Thyroid gland (tissue), 4 donors: ENCODE measurements at places on chromosomes 4 and X. TPM values are rescaled to one million over a fixed set of nuclear protein-coding genes. Genes with fewer than 3 reads are reported as not detected.

DNA sequence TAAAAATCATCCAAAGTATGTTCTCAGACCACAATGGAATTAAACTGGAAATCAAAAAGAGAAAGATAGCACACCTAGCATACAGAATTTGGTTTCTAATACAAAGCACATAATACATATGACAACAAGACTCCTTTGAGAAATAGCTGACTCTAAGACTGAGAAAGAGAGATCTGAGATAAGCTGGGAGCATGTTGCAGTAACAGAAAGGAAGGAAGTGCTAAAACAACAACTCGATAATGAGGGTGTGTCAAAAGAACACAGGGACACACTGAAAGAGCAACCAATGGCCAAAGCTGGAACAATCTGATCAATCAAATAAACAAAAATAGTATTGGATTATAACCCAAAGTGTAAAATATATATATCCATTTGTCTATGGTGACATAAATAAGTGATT, 586.6 kb downstream of the C4orf33 start:
- H3K4me3 ChIP-seq, result no peak overlapping the region
- H3K27ac ChIP-seq, result no peak overlapping the region
- H3K36me3 ChIP-seq, result no peaks in the 10 kb centered on the region
- no peak for DNase-seq
- H3K4me1 ChIP-seq, result no peaks in the 10 kb centered on the region

NHS gene
- total RNA-seq, result 7.8 TPM

GRCh38 chr4:143410015-143410414, 73.3 kb downstream of the GAB1 start:
- no peaks in the 10 kb centered on the region for H3K36me3 ChIP-seq
- H3K4me1 ChIP-seq, result peaks cover 34% of the 10 kb centered on the region
- no peaks in the 10 kb centered on the region for H3K27me3 ChIP-seq
- no peak overlapping the region for H3K27ac ChIP-seq
- H3K4me3 ChIP-seq, result no peak overlapping the region

DNA sequence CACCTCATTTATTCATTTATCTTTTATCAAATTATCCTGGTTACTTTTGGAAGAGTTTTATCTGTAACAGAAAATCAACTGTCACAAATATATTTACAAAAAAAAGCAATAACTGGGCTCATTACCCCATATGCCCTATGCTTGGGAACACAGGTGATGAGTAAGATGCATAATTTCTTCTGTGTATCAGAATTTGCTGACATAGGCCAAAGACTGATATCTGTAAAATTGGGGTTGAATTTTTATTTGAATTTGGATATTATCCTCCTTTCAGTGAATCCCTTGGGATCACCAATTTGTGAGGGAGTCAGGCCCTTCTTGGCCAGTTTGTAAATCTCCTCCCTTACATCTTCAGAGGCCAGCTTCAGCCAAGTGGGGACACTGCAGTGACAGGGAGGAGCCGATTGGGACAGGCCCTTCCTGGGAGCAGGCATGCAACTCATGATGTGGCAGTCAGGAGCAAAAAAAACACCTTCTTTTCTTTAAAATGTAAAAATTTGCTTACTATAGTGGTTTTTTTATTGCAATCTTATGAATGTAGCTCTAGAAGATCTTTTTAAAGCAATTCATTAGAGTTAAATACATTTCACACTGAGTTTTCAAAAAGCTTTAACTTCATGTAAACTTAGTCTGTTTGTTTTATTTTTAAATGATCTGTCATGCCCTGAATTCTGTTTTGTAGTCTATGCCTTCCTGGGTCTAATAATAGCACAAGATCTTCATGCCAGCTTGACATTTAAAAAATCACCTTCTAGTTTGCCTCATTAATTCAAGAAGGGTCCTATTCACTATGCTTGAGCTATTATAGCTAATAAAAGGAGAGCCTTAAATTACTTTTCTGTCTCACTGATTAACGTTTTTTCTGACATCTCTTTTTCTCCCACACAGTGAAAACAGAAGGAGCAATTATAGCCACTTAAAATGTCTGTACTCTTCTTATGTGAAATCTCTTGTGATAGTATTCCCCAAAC, 136.6 kb upstream of the SPRY1 start:
- H3K4me3 ChIP-seq, result no peak overlapping the region
- peak; percentile 32 for DNase-seq
- no peaks in the 10 kb centered on the region for H3K27me3 ChIP-seq
- H3K36me3 ChIP-seq, result no peaks in the 10 kb centered on the region
- peak overlapping the region; percentile 60 for H3K27ac ChIP-seq

GRCh38 chr4:16001484-16001858, 38.5 kb upstream of the FGFBP2 start:
- DNase-seq, result peak; percentile 66
- no peaks in the 10 kb centered on the region for H3K4me1 ChIP-seq
- H3K27ac ChIP-seq, result no peak overlapping the region
- no peaks in the 10 kb centered on the region for H3K27me3 ChIP-seq

ANKRD50 gene
- total RNA-seq, result 23.9 TPM

DNA sequence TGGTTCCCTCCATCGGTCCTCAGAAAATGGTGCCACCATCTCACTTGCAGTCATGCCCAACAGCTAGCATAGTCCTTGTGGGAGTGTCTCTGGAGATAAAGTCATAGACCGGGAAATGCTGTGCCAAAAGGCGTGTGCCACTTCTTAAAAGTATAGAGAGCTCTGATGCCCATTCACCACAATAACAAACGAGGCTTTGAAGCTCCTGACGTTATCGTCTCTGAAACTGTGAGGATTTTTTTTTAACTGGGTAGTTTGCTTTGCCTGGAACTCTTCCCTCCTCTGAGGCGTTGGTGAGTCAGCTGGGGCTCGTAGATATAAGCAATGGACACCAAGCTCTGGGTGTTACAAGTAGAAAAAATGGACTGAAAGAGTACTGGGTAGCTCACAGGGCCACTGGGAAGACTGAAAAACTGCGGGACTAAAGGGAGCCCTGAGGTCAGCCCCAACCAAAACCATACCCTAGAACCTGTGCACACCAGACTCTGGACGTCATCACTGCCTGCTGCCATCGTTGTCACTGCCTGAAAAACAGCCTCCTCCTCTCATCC, 89.4 kb upstream of the TRIM2 start:
- no peak overlapping the region for H3K4me3 ChIP-seq
- no peaks in the 10 kb centered on the region for H3K27me3 ChIP-seq
- no peak for DNase-seq
- no peaks in the 10 kb centered on the region for H3K4me1 ChIP-seq
- H3K27ac ChIP-seq, result no peak overlapping the region

DNA sequence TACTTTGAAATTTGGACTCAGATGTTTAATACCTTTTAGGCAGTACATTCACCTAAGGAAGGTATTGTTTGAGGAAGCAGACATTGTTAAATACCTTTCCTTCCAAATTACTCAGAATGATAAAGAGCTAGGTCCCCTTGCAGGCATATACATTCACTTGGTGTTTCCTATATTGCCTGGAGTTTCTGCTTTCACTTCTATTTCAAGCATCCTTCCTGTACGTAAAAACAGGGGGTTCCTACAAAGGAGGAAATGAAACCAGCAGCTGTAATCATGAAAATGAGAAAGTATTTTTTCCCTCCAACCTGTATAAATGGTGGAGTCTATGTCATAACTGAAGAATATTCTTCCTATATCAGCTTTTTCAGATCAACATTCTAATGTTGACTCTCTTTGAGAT, 90.4 kb upstream of the RASGEF1B start:
- no peak for DNase-seq
- no peaks in the 10 kb centered on the region for H3K4me1 ChIP-seq
- no peak overlapping the region for H3K27ac ChIP-seq
- no peaks in the 10 kb centered on the region for H3K27me3 ChIP-seq

DNA sequence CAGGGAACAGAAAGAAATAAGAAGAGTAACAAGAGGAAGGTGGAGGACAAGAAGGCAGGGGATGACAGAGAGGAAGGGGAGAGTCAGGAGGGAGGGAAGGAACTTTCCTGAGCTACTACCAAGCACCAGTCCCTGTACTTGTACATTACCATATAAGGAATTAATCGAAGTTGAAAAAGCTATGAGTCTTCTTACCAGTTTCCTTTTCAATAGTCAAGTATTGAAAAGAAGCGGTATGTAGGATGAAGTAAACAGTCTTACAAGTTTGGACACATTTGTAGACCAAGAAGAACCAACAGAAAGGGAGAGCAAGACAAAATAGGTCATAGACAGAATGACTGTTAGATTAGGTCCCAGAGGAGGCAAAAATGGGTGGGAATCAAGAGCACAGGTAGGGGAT, 629.7 kb upstream of the DIPK2B start:
- no peaks in the 10 kb centered on the region for H3K36me3 ChIP-seq
- DNase-seq, result no peak
- H3K4me1 ChIP-seq, result no peaks in the 10 kb centered on the region
- H3K27me3 ChIP-seq, result no peaks in the 10 kb centered on the region
- H3K4me3 ChIP-seq, result no peak overlapping the region

CYSLTR1 gene
- 1.2 TPM for total RNA-seq

DAPP1 gene
- total RNA-seq, result 0.33 TPM

BST1 gene
- total RNA-seq, result 7.5 TPM

ZDHHC9 gene
- total RNA-seq, result 24.3 TPM

GRCh38 chrX:120308959-120309872, 2.0 kb downstream of the TMEM255A start:
- H3K4me1 ChIP-seq, result peaks cover 8% of the 10 kb centered on the region
- DNase-seq, result peak; percentile 74
- no peak overlapping the region for H3K4me3 ChIP-seq
- H3K27ac ChIP-seq, result peak overlapping the region; percentile 30
- peaks cover 3% of the 10 kb centered on the region for H3K27me3 ChIP-seq

ALB gene
- not detected for total RNA-seq

ZNF157 gene
- total RNA-seq, result 1.2 TPM

DNA sequence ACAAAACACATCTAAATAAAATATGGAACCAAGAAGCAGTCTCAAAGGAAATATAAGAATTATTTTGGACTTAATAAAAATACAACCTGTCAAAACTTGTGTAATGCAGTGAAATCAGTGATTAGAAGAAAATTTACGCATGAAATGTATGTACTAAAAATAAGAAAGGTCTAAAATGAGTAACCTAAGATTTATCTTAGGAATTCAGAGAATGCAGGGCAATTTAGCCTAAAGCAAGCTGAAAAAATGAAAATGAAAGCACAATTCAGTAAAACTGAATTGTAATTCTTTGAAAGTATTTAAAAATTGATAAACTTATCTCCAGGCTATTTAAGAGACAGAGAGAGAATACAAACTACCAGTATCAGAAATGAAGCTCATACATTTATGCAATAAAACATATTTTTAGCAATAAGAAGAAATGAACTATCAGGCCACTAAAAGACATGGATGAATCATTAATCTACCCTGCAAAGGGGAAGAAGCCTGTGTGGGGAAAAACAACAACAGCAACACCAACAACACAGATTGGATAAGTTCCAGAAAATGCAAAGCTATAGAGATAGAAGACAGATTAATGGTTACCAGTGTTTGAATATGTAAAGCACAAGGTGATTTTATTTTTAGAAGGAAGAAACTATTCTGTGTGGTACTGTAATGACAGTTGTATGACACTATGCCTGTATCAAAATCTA, 442.0 kb upstream of the ADGRL3 start:
- no peak overlapping the region for H3K27ac ChIP-seq
- H3K4me1 ChIP-seq, result no peaks in the 10 kb centered on the region
- no peaks in the 10 kb centered on the region for H3K36me3 ChIP-seq
- H3K4me3 ChIP-seq, result no peak overlapping the region

DNA sequence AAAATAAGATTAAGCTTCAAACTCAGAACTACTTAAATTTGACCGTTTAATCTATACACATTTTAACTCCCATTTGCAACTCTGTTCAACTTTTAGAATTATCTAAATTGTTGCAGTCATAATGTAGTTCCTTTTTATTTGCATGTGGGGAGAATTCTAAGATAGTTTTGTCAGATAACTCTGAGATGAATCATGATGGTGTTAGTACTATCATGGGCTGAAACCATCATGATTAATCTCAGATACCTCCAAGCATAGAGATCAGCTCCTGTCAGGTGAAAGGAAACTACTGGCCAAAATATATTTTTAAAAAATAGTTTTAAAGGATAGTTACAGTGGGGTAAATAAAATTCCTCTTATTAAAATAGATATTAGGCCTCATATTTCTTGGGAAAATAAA, 39.0 kb downstream of the FBXO8 start:
- H3K4me3 ChIP-seq, result no peak overlapping the region
- no peaks in the 10 kb centered on the region for H3K36me3 ChIP-seq
- H3K4me1 ChIP-seq, result no peaks in the 10 kb centered on the region
- no peak overlapping the region for H3K27ac ChIP-seq
- DNase-seq, result no peak

DNA sequence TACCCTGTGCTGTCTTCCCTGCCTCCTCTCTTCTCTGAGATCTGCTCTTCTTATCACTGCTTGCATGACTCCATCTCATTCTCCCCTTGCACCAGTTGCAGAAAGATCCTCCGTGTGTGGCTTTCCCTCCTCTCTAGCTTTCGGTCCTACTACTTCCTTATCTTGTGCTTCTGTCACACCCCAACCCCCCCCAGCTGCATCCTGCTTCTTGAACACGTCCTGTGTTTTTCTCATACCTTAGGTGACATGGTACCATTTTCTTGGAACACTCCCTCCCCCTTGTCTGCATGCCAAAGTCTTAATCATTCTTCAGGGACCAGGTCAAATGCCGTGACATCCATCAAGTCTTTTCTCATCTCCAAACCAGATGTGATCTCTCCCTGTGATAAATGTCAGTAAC, 46.4 kb downstream of the FHL1 start:
- no peak for DNase-seq
- no peak overlapping the region for H3K27ac ChIP-seq
- no peaks in the 10 kb centered on the region for H3K27me3 ChIP-seq
- H3K4me1 ChIP-seq, result peaks cover 86% of the 10 kb centered on the region
- no peaks in the 10 kb centered on the region for H3K36me3 ChIP-seq
- H3K4me3 ChIP-seq, result no peak overlapping the region

TMEM47 gene
- total RNA-seq, result 28.5 TPM

UGT2A3 gene
- total RNA-seq, result not detected

GPC3 gene
- 15.9 TPM for total RNA-seq

DNA sequence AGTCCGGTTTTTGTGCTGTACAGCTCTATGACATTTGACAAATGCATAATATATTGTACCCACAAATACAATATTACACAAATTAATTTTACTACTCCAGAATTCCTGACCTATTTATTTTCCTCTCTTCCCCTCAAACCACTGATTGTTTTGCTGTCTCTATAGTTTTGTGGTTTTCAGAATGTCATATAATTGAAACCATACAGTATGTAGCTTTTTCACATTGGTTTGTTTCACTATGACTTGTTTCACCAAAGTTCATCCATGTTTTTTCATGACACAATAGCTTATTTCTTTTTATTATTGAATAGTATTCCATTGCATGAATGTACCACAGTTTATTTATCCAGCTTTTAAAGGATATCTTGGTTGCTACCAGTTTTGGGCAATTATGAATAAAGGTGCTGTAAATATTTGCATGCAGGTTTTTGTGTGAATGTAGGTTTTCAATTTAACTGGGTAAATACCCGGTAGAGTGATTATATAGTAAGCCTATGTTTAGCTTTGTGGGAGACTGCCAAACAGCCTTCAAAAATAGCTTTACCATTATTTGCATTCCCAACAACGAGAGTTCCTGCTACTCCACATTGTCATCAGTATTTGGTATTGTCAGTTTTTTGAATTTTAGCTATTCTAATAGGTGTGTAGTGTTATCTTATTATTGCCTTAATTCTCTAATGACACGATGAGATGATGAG, 25.9 kb downstream of the RNF175 start:
- H3K36me3 ChIP-seq, result no peaks in the 10 kb centered on the region
- DNase-seq, result no peak
- no peak overlapping the region for H3K4me3 ChIP-seq
